Ammon's horn (tissue), 1 donor: ENCODE measurements at places on chromosomes 2 and 18.

GRCh38 chr2:675982-676646 is 1.1 kb downstream of the TMEM18 start:
- DNase-seq, result no peak

DNA sequence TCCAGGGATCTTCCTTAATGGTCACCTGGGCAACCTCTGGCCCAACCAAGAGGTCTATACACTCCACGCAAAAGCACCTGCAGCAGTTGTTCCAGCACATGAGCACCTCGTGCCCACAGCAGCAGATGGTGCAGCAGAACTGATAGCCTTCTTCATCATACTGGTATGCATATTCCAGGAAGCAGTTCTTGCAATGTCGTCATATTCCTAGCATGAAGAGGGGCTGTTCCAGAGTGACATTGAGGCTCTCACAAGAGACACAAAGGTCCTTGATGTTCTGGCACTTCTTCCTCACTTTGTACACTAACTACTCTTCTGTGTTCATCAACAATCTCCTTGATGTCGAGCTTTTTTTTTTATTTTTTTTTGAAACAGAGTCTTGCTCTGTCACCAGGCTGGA is 386.2 kb downstream of the MEIS1 start:
- DNase-seq, result no peak

DNA sequence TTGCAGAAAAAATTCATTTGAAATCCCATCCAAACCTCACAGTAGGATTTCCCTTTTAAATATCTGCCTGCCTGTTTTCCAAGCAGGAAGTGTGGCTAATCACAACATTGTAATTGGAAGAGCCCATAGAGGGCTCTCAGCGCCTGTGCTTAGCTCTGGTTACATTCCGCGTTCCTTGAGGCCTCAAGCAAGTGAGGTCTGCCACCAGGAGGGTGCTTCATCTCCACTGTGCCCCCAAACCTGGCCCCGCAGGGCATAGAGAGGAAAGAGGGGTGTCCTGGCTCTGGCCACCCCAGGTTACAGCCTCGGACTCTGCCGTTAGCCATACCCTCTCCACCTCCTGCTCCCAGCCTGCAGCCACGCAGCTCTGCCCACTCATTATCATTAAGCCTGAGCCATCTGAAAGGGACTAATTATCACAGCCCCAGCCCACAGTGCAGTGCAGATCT is 214.8 kb downstream of the SP3 start:
- DNase-seq, result peak; percentile 9

DNA sequence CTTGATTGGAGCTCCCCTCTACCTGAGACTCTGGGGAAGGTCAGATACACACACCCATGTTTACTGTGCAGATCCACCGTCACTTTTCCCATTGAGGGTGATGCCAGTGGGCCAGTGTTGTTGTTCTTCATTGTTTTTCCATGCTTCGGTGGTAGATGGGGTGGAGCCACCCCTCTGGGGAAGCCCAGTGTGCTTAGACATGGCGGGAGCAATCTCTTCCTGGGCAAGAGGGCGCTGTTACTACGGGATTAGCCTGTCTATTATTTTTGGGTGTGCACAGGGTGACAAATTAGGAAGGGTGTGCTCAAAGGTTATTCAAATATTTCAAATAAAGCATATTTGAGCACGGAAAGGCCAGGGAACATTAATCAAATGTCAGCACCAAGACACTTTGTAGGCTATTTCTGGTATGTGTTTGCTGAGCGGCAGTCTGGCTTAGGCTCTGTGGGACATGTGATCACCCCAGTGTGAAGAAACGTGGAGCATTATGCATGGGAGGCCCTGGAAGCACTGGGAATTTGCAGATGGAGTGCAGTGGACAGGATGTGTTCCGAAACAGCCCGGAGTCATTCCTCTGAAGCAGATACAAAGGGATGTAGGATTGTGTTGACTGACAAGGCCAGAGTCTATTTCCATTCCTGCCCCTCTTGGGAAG is 34.8 kb upstream of the SMIM21 start:
- DNase-seq, result no peak
